ENCODE measurements at places on chromosomes 16 and 17.

GRCh38 chr17:27240086-27240801 is 53.7 kb upstream of the WSB1 start:
- no peak for DNase-seq

DNA sequence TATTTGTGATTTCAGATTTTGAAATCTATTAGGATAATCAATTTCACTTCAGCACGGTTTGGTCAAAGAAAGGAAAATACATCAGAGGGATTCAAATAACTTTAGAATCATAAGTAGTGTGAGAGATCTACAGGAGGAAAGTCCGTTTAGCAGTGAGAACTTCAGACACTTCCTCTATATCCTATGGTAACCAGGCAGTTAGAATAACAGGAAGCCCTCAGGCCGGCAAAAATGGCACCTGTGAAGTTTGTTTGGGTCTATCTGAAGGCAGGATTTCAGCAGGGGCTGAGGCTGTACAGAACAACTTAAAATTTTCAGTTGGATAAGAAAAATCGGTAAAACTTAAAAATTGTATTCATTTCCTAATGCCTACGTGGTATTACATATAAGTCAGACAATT is 24.9 kb downstream of the KCNJ16 start:
- DNase-seq, result no peak

GRCh38 chr16:2205967-2206313 is 686 bp downstream of the MLST8 start:
- DNase-seq, result peak; percentile 63

DNA sequence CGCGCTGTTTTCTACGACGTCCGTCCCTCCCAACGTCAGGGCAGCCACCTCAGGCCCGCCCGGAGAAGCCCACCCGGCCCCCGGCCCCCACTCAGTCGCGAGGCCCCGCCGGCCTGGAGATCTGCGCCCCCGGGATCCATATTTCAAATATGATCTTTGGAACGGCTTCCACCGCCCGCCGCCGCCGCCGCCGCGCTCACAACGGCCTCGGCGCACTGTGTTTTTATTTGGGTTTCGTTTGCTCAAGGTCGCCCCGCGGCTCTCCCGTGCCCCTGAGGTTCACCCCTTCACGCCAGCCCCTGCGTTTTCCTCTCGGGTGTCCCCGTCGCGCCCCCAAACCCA is 4.2 kb upstream of the CBX4 start:
- no peak for DNase-seq

- DNase-seq, result peak; percentile 30
These were observed at the start of gene ADAP2 for GRCh38 chr17:30921544-30922196. TSS of gene ADAP2 (plus strand) at chr17:30921945. CDS start at chr17:30922015, 70 bp downstream.

DNA sequence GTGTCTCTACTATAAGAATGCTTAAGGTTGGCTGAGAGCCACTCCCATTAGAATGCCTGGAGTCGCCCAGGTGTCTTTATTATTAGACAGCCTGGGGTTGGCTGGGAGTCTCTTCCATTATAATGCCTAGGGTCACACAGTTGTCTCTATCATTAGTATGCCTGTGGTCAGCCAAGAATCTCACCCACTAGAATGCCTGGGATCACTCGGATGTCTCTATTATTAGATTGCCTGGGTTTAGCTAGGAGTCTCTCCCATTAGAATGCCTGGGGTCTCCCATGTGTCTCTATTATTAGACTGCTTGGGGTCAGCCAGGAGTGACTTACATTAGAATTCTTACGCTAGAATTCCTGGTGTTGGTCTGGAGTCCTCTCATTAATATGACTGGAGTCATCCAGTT is 2255.3 kb downstream of the TP53TG3F start:
- no peak for DNase-seq

GRCh38 chr17:78337244-78338109 is 22.4 kb downstream of the SOCS3 start:
- no peak for DNase-seq

GRCh38 chr17:43832976-43833829 is at the start of gene MPP3:
TSS of gene MPP3 (minus strand) at chr17:43833146. CDS start at chr17:43831906, 1,240 bp downstream.
- DNase-seq, result peak; percentile 55

GRCh38 chr17:60555786-60556185 is 29.7 kb upstream of the APPBP2 start:
- no peak for DNase-seq

All from AML-193 (cell line).